Bone marrow (tissue), 2 donors: ENCODE measurements at places on chromosomes 2 and 18.

- no peak for DNase-seq
Measured at GRCh38 chr2:47651296-47651695, 131.6 kb upstream of the MSH6 start.

DNA sequence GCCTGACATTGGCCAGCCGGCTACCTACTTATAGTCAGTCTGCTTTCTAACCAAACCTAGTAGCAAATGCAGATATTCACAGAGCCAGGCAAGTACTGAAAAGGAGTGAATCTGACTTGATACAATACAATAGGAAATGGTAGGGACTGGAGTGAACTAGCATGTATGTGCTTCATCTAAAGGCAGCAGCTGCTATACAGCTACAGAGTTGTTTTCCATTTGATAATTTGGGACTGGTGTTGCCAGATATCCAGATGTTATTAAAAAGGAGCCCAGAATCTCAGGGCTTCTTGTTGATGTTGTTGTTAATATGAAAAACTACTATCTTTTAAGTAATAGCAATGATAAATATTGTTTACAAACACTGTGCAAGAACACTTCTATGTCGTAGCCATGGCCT is 159.4 kb downstream of the BABAM2 start:
- no peak for DNase-seq

DNA sequence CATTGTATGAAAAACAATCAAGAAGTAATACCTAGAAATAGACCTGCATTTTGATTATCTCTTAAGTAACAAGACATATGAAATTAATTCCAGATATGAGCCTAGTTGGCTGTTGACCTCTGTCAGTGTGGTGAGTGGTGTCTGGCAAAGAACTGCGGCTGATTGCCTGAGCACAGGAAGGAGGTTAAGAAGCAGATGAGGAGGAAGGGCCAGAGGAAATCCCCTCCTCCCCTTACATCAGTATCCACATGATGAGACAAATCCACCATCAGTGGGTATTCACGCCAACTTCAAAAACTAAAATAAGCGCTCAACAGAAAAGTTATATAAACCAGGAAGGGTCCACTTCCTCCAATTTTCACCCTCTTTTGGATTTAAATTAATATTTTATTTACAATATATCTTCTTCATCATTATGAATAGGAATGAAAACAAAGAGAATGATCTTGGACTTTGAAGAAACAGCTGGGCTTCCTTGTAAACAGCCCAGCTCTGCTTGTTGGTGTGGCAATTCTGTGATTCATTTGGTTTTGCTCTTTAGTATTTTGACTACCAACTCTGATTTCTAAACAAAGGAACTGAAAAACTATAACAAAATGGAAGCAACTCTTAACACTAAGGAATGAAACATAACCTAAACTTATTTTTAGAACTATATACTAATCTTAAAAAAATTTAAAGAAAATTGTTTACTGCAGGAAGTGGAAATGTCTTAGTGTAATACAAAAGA is 27.3 kb downstream of the RFTN2 start:
- DNase-seq: no peak

GRCh38 chr2:121049131-121049530 is 235.9 kb downstream of the TFCP2L1 start:
- no peak for DNase-seq

DNA sequence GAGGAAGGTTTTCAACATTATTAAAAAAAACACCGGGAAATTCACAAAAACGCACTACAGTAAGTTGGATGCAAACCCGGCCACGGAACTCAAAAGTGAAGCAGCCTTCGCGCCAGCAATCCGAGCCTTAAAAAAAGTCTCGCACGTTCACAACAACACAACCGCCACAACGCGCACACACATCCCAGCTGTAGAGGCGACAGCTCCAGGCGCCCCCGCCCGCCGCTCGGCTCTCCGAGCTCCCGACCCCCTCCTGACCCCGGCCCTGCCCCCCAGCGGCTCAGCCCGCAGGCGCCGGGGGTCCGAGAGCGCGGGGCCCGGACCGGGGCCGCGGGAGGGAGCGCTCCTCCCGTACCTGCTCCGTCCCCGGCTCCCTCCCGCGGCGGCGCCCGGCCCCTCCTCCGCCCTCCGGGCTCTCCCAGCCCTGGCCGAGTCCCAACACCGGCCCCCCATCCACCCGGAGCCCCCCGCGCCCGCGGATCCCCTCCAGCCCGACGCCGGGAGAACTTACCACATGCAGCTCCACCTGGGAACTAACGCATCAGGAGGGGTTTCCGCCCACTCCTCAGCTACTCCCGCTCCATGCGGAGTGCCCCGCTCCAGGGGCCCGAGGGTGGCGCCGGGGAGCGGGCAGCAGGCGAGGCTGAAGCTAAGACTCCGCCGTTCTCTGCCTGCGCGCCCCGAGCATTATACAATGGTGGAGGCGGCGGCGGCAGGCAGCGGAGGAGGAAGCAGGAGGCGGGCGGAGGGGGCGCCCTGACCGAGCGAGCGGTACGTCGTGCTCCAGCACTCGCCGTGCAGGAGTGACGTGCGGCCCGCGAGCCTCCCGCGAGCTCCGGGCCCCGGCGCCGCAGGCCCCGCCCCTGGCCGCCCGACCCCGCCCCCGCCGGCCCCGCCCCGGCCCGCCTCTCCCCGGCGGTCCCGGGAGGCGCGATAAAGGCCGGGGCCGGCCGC is at the start of gene SERTAD2:
SERTAD2 (minus strand) TSS at position 805 of the 954 bp plus-strand sequence. CDS start 17,042 bp downstream, outside the sequence.
- peak; percentile 91 for DNase-seq

DNA sequence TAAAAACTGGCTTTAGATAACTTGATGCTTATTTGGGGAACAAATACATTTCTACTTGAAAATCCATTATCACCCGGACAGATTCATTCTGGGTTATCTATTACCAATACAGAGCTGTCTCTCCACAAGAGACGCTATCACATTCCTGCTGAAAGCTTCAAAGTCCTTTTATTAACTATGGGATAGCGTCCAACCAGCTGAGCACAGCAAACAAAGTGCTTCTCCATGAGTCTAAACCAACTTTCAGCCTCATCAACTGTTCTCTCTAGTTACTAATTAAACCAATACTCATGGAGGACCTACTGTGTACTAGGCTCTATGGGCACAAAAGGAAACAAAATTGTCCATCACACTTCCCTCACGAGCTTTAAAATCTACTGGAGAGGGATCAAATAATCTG is 132.8 kb downstream of the L3MBTL4 start:
- DNase-seq: no peak

DNA sequence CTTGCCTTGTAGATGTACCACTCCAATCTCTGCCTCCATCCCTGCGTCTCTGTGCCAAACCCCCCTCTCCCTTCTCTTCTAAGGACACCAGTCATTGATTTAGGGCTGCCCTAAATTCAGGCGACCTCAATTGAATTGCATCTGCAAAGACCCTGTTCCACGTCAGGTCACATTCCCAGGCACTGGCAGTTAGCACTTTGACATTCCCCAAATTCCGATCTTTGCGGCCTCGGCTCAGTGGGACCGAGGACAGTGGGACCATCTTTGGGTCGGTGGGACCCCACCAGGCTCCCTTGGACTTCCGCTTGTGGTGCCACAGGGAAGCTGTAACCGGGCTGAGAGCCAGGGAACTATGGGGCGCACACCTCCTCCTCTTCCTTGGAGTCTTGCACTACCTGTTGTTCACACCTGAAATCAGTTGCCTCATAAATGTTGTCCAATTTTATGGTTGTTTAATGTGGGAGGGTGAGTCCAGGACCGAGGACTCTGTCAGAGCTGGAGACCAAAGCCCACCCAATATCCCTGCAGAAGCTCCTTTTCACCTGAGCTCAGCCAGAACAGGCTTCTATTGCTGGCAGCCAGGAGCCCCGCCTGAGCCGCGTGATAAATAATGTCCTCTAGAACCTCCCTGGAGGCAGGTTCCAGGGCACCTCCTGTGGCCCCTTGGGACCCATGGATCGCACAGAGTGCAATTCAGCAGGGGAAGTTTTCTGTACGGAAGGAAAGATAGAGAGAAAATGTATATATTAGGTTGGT is 271.6 kb downstream of the EIPR1 start:
- no peak for DNase-seq

DNA sequence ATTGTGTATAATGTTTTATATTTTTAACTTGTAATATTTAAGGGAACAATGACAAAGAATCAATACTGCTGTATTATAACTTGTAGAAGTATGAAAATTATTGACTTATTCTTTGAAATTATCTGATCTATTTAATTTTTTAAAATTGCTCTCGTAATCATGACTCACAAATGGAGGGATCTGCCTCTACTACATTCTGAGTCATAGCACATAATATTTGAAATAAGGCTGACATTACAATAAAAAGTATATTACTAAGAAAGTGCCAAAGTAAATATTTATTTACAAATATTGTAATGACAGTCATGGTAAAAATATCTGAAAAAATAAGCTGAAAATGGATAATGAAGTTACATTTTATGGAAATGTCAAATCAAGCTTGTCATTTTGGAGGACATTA is 1144.6 kb upstream of the CDH2 start:
- no peak for DNase-seq

DNA sequence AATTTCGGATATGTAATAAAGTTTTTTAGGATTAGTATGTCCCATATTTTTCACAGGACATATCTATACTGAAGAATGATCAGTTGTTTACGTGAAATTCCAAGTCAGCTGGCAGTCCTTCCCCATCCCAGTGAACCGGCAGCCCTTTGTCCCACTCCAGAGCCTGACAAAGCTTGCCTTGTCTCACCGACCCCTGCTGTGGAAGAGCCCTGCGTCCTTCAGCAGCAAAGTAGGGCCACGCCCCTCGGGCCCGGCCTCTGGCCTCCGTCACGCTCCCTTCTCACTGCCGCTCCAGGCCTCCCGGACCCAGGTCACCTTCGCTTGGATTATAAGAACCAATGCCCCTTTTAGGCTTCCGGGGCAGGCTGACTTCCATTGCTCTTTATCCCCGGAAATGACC is 89.8 kb upstream of the TGIF1 start:
- DNase-seq: no peak

- no peak for DNase-seq
Measured at GRCh38 chr2:224027070-224027469, 12.0 kb downstream of the SERPINE2 start.

DNA sequence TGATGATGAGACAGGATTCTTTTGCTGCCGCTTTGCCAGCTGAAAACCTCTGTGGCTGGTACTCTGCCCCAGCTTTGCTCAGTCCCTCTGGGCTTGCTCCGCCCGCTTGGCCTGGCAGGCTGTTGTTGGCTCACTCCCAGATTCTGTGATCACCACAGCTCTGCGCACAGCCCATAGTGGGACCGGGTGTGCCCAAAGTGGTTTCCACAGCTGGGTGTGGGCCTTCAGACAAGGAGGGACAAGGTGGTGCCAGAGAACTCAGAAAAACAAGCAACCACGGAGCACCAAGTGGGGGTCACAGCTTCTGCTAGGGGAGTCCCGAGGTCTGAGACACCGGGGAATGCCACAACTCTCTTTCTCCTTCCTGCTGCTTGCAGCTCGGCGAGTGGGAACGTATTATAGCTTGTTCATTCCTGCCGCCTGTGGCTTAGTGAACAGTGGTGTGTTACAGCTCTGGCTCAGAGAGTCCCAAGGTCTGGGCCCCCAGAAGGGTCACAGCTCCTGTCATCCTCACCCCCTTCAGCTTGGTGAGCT is 9.2 kb upstream of the KYNU start:
- DNase-seq: no peak

GRCh38 chr2:31404827-31405226 is 9.7 kb downstream of the XDH start:
- no peak for DNase-seq

DNA sequence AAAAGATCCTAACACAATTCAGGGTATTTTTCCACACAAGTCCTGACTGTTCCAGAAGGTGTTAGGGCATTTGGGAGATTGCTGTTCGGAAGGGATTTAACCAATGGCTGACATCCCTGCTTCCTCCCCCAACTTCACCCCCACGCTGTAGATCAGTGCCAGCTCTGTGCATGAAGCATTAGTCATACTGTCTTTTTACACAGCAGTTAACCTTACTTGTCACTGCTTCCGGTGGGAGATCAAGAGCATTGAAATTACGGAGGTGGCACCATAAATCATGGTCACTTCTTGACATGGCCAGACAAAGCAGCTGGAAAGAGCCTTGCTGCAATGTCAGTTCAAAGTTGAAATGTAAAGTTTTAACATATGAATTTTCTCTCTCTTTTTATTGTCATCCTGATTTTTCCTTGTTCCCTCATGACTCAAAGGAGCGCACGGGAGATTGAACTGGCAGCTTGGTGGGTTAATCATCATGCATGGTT is 70.2 kb downstream of the HRH4 start:
- DNase-seq: peak; percentile 94
